Activated CD8-positive, alpha-beta memory T cell treated with anti-CD3 and anti-CD28 coated beads for 24 hours (primary cell): ENCODE measurements at places on chromosomes 3 and 15.

GRCh38 chr3:194283221-194284006, 67.7 kb downstream of the CPN2 start:
- no peak for DNase-seq

GRCh38 chr3:72191209-72191960, 406.4 kb upstream of the PROK2 start:
- DNase-seq: no peak

GRCh38 chr15:87219650-87220615, 1036.6 kb downstream of the NTRK3 start:
- DNase-seq: no peak

DNA sequence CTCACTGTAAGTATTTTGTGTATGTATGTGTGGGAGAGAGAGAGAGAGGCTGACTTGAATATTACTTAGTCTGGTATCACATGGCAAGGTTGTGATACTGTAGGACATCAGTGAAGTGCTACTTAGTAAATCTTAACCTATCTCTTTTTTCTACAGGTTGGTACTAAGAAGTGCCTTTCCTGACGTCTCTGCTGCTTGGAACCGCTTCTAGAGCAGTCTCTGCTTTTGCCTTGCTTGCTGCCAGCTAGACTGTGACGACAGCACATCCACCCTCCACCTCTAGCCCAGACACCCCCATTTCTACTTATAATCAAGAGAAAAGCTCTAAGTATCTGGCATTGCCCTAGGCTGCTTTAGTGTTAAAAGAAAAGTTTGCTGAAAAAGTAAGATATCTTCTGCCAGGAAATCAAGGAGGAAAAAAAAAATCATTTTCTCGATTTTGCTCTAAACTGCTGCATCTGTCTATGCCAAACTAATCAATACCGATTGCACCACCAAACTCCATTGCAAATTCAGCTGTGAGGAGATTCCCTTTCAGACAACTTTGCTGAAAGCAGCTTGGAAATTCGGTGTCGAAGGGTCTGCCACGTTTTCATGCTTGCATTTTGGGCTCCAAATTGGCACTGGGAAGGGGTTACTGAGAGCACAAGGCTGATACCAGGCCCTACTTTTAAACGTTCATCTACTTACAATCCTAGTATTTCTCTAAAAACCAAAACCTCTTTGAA, 30.7 kb downstream of the MBNL1 start:
- no peak for DNase-seq

- no peak for DNase-seq
These were observed 29.8 kb downstream of the FSTL1 start for GRCh38 chr3:120420928-120421551.

DNA sequence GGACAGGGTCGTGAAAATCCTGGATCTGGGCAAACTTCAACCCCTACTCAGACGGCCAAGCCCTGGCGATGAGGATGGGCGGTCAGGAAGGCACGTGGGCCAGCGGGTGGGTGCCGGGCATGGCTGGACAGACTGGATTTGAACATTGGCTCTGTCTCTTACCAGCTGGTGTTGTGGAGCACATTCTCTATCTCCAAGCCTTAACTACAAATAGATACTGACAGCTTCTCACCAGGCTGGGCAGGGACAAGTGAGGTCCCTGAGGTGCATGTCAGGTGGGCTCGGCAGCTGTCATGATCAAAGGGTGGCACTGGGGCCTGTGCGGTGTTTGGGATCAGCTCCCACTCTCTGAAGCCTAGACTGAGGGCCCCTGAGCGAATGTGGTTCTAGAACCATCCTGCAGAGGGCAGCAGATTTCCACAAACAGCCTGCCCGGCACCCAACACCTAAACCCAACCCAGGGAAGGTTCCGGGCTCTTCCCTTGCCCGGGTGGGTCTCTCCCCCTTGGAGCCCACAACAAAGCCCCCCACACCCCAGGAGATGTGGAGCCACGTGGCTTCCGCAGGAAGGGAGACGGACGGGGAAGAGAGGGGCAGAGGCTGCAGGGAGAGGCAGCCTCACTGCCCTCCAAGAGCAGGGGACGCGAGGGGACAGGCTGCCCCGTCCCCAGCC, 58.4 kb downstream of the RGMA start:
- DNase-seq: peak; percentile 88

DNA sequence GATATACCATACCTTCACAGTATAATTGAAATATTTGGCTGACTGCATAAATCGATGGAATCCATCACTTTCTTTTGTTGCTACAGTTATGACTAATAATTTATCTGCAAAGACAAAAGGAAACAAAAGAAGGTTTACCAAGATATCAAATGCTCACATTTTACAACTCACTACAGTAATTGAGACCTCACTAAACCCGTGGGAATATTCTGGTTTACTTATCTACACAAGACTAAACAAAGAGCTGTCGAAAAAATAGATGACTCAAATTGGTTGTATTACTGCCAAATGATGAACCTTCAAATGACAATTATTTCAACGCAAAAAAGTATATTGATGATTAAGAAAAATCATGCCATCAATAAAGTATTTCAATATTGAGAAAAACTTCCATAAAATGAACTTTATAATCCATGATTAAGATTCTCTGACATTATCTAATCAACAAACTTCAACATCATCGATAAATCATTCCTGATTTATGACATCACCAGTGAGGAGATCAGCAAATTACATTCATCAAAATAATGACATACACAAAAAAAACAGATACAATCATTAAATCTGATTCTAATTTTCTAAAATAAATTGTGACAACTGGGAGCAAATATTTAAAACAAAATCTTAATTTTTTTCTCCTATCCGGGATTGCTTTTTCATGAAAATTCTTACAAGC, 36.7 kb downstream of the PLOD2 start:
- no peak for DNase-seq

DNA sequence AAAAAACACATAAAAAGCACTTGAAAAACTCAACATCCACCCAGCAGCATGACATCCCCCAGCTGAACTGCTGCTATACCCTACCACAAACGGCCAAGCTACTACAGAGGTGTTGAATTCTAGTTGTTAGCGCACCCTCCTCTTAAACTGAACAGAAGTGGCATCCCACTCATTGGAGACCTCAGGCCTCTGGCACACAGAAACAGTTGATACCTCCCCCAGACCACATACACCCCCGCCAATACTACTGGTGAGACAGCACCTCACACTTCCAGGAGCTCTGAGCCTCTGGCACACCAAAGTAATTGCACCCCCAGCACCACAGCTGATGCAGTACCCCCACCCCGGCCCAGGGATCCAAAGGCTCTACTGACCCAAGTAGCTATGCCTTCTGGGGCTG, 190.2 kb downstream of the SCAPER start:
- no peak for DNase-seq

DNA sequence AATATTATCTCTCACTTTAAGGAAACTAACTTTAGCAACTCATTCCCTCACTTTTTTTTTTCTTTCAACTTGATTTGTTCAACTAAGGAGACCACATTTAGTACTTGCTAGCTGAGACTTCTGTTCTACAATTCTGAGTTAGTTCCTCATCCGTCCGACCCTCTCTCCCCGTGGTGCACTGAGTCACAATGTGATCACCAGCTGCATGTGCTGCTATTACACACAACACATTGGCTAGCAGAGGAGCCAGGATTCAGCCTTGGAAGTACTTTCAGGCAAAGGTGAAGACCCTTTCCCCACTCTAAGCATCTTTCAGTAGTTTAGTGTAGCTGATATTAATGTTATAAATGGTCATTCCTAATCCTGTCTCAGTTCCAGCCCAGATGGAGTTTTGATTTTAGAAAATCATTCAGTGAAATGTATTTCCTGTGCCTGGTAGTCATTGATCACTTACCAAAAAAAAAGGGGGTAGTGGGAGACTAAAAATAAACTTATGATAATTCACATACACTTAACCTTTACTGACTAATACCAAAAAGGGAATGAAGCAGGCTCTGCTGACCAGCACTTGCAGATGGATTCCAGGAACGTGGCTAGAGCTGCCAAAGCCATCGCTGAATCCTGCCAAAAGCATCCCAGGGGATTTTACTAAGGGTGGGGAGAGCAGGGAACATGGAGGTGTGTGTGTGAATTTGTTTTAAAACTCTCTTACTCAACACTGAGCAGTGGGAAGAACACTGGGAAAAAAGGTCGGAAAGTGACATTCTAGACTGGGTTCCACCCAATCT, 424.8 kb downstream of the LPP start:
- DNase-seq: no peak

GRCh38 chr15:47949815-47950214, 171.0 kb upstream of the SLC24A5 start:
- DNase-seq: no peak

- no peak for DNase-seq
These were observed 47.7 kb upstream of the FMN1 start for GRCh38 chr15:33242165-33242564.

DNA sequence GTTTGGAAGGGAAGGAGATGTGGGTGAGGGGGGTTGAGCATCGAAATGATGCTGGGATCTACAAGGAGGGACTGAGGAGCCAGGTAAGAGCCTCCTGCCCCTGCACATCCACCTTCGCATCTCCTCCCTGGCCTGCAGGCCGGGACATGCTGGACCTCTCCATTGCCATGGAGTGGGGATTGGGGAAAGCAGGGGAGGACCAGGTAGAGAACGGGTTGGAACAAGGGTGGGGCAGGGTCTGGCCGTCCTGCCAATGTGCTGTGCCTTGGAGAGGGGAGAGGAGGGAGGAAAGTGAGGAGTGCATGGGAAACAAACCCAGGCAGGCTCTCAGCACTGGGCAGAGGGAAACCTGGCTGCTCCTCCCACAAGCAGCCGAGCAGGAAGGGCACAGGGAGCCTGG, 10.6 kb downstream of the PLA2G4B start:
- no peak for DNase-seq

GRCh38 chr3:66302288-66302687, 81.5 kb downstream of the SLC25A26 start:
- DNase-seq: no peak

DNA sequence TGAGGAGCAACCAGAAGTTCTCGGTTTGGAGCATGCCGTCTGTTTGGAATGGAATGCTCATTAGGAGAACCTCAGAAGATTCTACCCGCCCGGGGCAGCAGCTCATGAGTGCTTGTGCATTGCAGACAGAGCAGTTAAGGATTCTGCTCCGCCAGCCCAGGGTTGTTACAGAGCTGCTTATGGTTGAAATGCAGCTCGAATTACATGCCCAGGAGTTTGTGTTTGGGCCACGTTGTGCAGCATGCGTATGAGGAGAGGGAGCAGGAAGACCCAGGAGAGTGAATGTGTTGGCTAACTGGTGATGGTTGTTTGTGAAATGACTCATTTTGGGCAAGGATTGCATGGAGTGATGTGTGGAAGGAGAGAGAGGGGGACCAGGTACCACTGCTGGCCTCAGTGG, 9.0 kb downstream of the FGD5 start:
- DNase-seq: no peak

DNA sequence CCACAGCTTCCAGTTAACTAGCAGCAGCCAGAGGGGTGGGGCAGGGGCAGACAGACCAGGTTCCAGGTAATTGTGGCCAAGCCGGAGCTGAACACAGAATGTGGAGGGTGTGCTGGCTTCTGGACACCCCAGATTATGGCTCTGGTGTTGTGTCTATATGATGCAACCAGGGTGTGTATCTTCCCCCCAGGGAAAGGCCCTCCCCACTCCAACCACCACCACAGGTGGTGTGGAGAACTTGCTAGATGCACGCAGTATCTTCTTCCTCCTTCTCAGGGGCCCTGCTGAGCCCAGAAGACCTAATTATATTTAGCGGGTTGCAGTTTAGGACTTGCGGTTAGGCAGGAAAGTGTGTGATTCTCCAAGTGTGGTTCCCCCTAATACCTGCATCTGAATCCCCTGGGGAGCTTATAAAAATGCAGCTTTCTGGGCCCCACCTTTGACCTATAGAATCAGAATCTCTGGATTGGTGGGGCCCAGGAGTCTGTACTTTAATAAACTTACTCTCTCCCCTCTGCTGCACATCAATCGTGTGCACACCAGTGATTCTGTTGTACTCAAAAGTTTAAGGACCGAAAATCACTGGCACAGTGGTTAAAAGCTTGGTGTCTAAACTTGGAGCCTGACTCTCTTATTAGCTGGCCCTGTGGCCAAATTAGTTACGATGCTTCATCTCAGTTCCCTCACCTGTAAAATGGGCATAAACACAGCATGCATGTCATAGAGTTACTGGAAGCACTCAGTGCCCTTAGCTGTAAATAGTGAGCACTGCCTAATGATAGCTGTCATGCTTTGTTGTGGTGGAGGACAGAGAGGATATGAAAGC, 379.1 kb upstream of the PROK2 start:
- DNase-seq: no peak
